ENCODE measurements at places on chromosomes 3 and 15. TPM values are rescaled to one million over a fixed set of nuclear protein-coding genes. Genes with fewer than 3 reads are reported as not detected.

GRCh38 chr3:123339302-123339701 lies 109.6 kb downstream of the ADCY5 start:
- DNase-seq = no peak

DNA sequence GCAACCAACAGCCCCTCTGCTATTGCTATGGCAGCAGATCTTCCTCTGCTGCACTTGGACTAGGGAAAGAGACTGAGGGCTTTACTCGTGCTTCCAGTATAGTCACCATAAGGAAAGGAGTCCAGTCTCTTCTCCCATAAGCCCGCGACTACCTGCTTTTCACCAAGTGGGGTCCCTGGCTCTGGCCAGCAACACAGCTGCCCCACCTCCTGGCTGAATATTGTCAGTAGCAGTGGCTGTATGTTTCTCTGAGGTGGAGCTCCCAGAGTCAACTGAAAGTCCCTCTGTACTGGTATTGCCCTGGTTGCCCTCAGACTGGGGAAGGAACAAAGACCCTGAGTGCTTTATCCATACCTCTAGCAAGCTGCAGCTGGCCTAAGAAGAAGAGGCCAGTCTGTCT lies 719.6 kb downstream of the SQOR start:
- no peak for DNase-seq

DNA sequence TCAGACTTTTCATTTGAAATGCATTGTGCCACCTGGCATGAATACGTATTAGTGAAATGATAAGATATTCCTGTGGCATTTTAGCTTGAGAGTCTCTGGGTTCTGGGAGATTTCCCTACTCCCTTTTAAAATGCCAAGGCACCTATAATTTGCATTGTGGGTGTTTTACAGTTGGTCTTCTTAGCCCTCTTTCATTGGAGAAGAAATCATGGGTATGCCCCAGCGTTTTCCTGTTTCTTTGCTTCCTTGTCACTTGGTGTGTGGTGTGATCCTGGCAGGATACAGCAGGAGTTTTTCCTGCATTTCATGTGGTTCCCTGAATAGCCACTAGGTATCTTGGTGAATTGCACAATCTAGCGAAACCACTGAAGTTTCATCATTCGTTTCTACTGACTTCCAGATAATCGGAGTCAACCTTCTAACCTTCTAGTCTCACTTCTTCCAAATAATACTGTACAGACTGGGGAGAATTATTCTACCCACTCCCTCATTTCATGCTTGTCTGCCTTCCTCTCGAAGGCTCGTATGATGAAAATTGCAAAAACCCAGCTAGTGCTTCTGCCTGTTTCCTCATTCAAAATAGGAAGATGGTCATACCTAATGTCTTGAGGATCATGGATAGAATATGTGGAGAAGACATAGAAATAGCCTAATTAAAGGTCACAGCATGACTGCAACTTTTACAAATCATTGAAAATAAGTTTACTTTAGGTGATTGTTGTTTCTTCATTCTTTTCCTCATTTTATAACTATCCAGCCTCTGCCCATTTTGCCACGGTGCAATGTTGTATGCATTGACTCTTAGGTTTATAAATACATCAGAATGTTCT lies 2.6 kb downstream of the BHLHE40 start:
- DNase-seq = no peak

- no peak for DNase-seq
Measured at GRCh38 chr3:42746455-42747450, 26.3 kb downstream of the CCDC13 start.

DNA sequence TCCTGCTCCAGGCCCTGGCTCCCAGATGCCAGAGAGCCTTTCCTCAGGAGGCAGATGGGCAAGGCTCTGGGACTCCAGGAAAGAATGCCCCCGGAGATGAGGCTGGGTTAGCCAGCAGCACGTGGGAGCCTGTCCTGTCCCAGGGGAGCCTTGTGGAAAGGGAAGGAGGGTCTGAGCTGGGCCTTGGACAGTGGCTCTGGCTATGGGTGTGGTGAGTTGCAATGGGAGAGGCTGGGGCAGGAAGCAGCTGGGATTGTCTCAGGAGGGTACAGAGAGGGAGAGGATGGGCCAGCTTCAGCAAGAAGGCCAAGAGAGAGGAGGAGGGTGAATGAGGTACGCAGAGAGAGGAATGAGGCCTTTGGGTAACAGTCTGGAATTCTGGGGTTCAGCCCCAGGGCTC lies 17.4 kb upstream of the CACNA2D2 start:
- no peak for DNase-seq

- no peak for DNase-seq
Measured at GRCh38 chr3:12231431-12231830, 57.4 kb upstream of the PPARG start.

DNA sequence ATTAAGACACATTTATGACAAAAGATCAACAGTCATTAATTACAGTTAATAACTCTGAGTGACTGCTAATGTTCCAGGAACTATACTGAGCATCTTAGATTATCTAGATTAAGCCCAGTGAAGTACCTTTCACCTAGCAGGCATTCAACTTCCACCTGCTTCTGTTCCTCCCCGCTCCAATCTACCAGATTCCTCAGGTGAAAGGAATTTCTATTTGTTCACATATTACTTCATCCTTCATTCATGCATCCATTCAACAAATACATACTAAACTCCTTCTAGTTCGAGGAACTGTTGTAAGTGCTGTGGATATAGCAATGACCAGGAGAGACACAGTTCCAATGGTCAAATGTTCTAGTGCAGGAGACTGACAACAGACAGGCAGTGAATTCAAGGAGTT lies 139.3 kb downstream of the FILIP1L start:
- DNase-seq = no peak

- DNase-seq = no peak
Measured at GRCh38 chr3:190414297-190414696, 26.3 kb downstream of the CLDN16 start.

- no peak for DNase-seq
Measured at GRCh38 chr3:192031941-192032340, 571.0 kb downstream of the PYDC2 start.

DNA sequence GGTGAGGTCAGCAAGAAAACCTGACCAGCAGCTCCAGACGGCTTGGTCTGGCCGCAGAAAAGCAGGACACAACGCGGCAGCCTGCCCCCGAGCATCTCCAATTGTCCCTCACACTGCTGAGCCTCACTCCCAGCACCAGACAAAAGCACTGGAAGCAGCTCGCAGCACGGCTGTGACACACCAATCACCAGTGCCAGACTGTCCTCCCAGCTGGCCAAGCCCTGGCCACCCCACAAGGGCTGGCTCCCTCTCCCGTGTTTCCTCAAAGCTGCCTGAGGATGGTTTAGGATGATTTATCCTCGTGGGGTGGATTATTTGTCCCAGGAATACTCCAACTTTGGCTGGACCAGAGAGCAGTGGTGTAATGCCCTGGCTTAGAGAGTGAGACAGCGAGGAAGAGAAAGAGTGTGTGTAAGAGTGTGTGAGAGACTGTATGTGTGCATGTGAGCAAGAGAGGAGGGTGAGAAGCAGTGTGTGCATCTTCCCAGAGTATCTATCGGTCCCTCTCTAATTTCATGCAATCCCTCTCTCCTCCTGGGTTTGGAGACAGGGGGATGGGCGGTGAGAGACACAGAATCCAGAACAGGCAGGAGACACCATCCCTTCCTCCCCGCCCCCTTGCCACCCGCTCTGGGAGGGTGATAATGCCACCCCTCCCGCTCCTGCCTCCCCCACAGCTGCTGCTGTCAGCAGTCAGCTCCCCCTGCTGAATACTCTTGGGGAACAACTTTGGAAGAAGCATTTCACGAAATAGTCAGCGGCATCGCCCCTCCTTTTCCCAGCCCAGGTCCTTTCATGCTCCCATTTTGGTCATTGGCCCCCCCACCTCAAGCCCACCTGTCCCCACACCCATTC lies 34.2 kb downstream of the SEMA5B start:
- no peak for DNase-seq

DNA sequence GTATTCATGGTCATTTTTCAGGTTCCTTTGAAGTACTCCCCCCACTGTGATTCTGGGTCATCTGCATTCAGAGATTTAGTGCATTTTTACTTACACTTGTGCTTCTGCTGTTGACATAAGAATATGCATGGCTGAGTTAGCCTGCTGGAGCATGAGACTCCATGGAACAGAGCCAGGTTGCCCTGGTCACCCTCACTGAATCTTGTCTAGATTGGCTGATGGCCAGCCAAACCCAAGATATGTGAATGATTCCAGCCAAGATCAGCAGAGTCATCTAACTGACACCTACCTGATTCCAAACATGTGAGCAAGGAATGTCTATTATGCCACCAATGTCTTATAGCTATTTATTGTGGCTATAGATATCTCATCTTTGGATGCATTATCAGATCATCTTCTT lies 25.1 kb downstream of the DTWD1 start:
- DNase-seq = no peak

DNA sequence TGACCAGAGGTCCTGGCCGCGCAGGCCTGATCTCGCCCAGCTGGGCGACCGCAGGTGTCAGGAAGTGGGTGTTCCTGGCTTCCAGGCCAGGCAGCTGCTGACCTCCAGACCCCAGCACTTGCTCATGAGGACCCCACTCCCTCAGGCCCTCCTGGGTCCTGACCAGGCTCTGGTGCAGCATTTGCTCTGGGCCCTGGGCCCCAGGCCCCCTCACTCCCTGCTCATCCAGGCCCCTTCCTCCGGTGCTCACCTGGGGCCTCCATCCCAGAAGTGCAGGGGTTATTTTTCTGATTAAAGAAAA lies 7.7 kb upstream of the ROPN1B start:
- no peak for DNase-seq

- no peak for DNase-seq
Measured at GRCh38 chr3:129240436-129240835, 9.0 kb upstream of the COPG1 start.

- peak; percentile 26 for DNase-seq
Measured at GRCh38 chr3:23806534-23807423, 1.0 kb downstream of the UBE2E1 start.

GRCh38 chr3:144660186-144660585 lies 688.6 kb downstream of the DIPK2A start:
- DNase-seq = no peak

- peak; percentile 69 for DNase-seq
Measured at GRCh38 chr3:170007031-170007663, 30.6 kb upstream of the GPR160 start.

GRCh38 chr15:77160562-77161478 lies 89.9 kb upstream of the TSPAN3 start:
- no peak for DNase-seq

Gene SEMA5B
- total RNA-seq = 2.3 TPM

Gene HYAL1
- 0.36 TPM for total RNA-seq

Gene BFSP2
- total RNA-seq = 19.2 TPM

Gene GOLGB1
- total RNA-seq = 32.1 TPM

Gene IL17RE
- total RNA-seq = 0.53 TPM

Gene FAM43A
- total RNA-seq = 7.5 TPM

Gene ARGFX
- not detected for total RNA-seq

Gene CASR
- total RNA-seq = not detected

Gene EXOSC7
- 50.5 TPM for total RNA-seq

Gene TTC21A
- total RNA-seq = 32.3 TPM
